Left ventricle myocardium inferior (tissue), 1 donor: ENCODE measurements at places on chromosomes 5 and 9.

- DNase-seq: peak; percentile 57
Measured at GRCh38 chr5:68962757-68963484, 130.9 kb upstream of the SLC30A5 start.

DNA sequence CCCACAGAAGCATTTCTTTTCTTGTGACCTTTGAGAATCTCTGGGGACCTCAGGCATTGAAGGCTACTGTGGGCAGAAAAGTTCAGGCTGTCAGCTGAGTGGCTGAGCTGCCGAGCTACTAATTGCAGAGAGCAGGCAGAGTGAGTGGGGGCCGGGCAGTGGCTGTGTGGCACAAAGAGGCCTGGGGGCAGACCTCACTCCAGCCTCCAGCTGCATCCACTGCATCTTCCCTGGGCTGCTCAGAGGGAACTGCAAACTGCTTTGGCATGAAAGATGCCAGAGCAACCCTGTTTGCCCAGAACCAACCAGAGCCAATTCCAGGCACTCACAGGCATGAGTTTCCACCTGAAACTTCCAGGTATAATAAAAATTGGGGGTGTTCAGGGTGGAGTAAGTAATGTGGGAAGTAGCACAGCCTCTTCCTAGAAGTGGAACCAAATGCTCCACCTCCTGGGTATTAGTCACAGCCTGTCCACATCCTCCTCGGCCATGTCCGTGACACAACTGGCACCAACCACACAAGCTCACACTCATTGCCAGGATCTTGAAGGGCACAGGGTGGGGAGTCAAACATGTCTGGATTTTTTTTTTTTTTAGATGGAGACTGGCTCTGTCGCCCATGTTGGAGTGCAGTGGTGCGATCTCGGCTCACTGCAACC lies 548.9 kb downstream of the BNC2 start:
- DNase-seq: no peak

DNA sequence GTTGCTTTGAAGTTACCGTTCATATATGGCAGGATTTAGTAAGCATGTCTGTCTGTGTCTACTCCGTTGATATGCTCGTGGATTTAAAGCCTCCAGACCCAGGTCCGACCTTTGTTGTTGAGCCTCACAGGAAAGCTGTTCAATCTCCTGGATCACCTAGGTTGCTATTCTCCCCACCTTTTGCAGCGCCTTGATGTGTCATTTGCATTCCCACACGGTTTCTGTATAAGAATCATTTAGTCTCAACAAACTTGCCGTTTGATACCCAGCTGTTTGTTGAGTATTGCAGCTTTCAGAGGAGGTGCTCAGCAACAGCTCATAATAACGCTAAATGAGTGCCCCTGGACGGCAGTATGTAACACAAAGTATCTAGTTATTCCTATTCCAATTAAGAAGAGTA lies 1.2 kb upstream of the ADGRV1 start:
- no peak for DNase-seq

DNA sequence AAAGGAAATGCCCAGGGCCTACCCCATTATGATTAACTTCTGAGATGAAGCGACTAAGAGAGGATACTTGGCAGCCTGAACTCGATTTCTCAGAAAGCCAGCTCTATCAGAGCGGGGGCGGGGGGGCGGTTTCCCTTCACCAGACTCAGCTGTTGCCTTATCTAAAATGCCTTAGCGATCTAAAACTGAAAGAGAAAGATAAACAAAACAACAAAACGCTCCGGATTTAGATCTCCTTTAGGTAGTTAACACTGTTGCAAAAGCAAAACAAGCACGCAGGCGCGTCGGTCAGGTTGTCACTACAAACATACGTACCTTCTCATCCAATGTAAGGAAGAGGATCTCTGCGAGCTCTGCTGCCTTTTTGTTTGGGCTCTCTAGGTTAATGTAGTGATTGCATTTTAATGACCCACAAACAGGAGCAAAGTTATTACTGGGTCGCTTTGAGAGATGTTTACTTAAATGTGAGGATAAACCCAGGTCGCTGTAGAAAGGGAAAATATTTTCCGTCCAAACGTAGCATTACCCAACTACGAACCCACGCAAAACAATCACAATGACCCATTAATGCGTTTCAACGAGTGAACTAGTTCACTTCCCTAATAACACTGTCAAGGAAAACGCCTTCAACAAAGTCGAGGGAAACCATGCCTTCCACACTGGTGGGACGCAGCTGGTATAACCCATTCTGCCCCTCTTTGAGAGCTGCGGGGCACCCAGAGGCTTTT lies 982 bp downstream of the EPB41L4A start:
- peak; percentile 71 for DNase-seq

DNA sequence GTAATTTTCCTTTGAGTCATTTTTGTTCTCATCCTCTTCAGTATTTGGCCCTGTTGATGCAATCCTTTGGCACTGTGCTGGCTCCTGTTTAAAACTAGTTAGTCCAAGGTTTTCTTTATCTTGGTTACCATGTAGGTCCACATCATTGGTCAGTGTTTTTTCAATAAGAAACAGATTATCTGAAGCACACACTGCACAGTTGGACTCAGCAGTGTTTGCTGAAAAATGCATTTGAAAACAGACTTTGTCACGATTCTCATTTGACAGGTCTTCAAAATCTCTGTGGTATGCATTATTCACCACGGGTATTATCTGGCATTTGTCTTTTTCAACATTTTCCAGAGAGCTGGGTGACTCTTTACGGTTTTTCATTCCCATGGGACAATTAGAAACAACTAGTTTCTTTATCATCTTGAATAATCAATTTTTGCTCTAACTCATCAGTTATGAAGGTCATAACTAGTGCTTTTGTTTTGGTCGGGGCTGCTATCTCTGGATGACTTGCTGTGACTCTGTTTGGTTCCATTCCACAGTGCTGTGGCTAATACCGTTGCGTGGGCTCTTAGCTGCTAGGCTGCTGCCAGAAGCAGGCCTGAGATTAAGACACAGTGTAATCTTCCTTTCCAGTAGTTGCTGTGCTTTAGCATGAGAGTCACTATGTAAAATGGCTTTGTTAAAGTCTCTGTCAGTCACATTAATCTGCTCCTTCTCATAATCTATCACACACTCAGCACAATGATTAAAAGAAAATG lies 36.2 kb downstream of the NUDT12 start:
- DNase-seq: no peak

- no peak for DNase-seq
Measured at GRCh38 chr5:62341783-62342475, 35.9 kb downstream of the KIF2A start.

GRCh38 chr5:146005264-146005663 lies 68.9 kb downstream of the SH3RF2 start:
- no peak for DNase-seq

DNA sequence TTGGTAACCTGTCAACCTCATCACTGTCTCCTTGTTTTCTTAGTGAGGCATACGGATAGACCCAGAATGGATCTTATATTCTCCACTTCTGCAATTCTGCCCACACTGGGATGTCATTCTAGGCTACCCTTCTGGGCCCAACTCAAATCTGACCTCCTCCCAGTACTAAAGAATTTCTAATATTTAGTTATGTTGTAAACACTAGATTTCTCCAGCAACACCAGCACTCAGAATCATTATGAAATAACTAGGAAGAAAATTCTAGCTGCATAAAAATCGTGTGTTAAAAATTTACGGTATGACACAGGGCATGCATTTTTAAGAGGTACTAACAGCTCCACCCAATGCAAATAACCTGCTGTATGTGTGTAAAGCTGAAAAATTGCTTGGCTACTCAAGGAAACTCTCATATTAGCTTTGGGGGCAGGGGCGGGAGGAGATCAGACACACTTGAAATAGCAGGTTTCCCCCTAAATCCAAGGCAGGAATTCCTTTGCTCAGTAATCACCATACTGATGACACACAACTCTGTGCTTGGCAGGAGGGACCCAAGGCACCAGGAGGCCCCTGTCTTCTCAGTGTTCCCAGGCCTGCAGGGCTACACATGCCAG lies 27.3 kb downstream of the MACROH2A1 start:
- DNase-seq: no peak

DNA sequence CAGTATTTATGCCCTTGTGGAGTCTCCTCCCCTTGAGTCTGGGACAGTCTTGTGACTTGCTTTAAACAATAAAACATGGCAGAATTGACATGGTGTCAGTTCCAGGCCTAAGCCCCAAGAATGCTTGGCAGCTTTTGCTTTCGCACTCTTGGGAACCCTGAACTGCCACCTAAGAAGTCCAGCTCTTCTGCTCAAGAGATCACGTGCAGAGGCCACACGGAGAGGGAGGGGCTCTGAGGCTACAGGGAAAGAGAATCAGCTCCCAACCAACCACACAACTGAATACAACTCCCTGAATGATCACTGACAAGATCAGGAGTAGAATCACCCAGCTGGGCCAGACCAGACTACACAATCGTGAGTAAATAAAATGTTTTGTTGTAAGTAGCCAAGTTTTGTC lies 97.6 kb downstream of the MED27 start:
- DNase-seq: no peak

GRCh38 chr5:9692576-9692975 lies 62.4 kb upstream of the TAS2R1 start:
- no peak for DNase-seq

- DNase-seq: no peak
Measured at GRCh38 chr9:90464978-90465377, 177.6 kb downstream of the DIRAS2 start.

- DNase-seq: no peak
Measured at GRCh38 chr5:72438141-72438540, 69.1 kb downstream of the ZNF366 start.

- no peak for DNase-seq
Measured at GRCh38 chr9:14500705-14501104, 186.8 kb upstream of the NFIB start.

GRCh38 chr5:41325074-41325473 lies 111.7 kb upstream of the C6 start:
- no peak for DNase-seq

DNA sequence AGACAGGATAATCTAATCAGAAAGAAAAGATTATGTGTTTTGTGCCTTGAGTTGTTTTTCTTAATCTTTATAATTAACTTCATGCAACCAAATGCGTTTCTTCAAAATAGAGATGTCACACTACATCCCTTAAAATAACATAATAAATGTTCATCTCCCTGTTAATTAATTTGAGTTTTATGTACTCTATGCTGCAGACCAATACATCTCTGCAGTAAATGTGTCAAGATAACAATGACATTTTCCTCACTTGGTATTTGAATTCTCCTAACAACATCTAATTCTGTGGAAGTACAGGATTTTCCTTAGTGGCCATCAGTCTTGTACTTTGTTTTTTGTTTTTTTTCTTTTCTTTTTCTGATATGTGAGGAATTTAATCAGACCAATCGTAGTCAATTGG lies 279.2 kb upstream of the TYRP1 start:
- no peak for DNase-seq

DNA sequence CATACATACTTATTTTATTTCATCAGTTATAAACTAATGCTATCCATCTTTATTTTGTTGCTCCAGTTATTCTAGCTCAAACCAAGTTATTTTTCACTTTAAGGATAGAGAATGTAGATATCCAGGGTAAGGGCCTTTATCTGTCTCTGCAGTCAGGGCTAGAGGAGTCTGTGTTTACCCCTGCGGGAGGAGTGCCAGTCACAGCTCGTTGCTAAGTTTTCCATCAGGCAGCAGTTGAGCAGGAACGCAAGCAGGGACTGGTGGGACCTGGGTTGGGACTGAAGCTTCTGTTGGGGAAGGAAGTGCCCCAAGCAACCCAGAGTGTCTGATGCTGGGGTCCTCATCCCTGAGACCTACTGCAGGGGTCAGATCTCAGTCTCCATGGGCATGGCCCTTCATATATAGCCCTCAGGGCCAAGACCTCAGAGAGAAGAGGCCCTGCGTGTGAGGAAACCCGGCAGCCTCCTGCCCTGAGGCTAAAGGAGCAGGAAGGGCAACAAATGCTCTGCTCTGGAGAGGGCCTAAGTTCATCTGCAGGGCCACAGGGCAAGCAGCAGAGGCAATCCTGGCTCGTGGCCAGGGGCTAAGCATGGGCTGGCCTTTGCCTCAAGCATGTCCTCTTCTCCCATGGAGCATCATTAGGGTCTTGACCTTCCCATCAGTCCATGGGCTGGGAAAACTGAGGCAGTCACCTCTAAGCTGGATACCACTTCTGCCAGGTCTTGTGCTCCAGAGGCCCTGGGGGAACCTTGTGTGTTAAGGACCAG lies 6.6 kb downstream of the SLC22A4 start:
- no peak for DNase-seq

DNA sequence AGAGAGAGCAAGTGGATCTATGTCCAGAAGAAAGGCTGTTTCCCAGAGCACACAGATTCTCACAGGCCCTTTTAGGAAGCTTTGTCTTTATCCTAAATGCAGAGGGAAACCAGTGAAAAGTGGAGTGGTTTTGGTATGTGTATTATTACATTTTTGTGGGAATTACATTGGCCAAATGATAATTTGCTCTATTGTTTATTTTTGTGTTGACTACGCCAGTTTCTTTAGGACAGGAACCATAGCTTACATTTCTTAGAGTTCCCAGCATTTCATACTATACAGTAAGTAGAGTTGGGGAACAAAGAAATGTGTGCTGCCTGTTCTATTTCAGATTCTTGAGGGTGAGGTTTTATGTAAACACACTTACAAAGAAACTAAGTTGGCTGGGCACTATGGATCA lies 29.4 kb upstream of the SPATA31D4 start:
- DNase-seq: no peak

GRCh38 chr9:98568234-98568908 lies 140.4 kb downstream of the GABBR2 start:
- DNase-seq: no peak

DNA sequence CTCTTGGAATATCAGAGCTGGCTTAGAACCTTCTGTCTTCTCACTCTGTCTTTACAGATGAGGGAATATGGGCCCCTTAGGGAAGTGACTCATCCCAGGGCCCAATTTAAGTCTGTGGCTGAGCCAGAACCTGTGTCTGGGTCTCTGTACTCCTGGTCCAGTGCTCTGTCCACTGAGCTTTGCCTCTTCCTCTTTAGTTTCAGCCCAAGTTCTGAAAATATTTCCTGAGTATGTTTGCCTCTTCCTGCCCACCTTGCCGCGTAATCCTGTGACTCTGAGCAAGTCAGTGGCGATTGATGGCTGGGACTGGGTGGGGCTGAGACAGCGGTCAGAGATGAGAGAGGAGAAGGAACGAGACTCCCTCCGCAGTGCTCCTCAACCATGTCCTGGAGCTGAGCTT lies 7.8 kb downstream of the IER5L start:
- DNase-seq: no peak

GRCh38 chr9:92668746-92669526 lies 995 bp downstream of the IPPK start:
- DNase-seq: peak; percentile 54

- no peak for DNase-seq
Measured at GRCh38 chr5:137703565-137703964, 32.3 kb downstream of the KLHL3 start.

- no peak for DNase-seq
Measured at GRCh38 chr9:122201641-122202040, 27.1 kb downstream of the LHX6 start.

GRCh38 chr5:125045646-125046045 lies 299.2 kb upstream of the ZNF608 start:
- no peak for DNase-seq

DNA sequence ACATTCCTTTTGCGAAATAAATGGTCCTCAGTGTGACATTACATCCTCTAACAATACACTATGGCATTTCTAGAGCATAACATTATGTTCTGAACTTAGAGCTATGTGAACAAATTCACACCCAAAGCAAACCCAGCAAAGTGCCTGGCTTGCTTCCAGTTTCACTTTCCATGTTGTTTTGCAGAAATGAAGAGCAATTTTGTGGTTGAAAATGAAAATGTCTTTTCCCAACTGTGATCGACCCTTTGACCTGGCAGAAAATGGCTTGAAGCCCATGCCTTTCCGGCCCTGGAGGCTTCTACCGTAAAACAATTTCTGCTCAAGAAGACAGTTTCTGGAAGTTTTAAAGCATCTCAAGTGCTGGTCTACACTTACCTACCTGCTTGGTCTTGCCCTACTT lies 344.7 kb upstream of the RGMB start:
- DNase-seq: no peak
